ENCODE measurements at places on chromosomes 6 and 20. TPM values are rescaled to one million over a fixed set of nuclear protein-coding genes. Genes with fewer than 3 reads are reported as not detected.

The TNFRSF6B gene
- not detected for total RNA-seq

The GSTA1 gene
- total RNA-seq: not detected

The TBC1D32 gene
- 11.0 TPM for total RNA-seq

The RAB23 gene
- total RNA-seq: 3.5 TPM

The ABT1 gene
- total RNA-seq: 27.2 TPM

The CYP24A1 gene
- not detected for total RNA-seq

The DDO gene
- not detected for total RNA-seq

The PCED1A gene
- 23.4 TPM for total RNA-seq

The POM121L2 gene
- not detected for total RNA-seq

The SOX4 gene
- 4.5 TPM for total RNA-seq

The CRYBG1 gene
- 29.8 TPM for total RNA-seq

The PBOV1 gene
- total RNA-seq: not detected

The VNN1 gene
- not detected for total RNA-seq

The C6orf118 gene
- total RNA-seq: not detected

The DOK5 gene
- 0.27 TPM for total RNA-seq

The HLA-B gene
- total RNA-seq: 4,049 TPM

The ABHD16B gene
- not detected for total RNA-seq

The PLCB4 gene
- total RNA-seq: not detected

The PHACTR3 gene
- not detected for total RNA-seq

The RBPJL gene
- total RNA-seq: not detected

The COL12A1 gene
- not detected for total RNA-seq

The PRDM13 gene
- not detected for total RNA-seq

The MCCD1 gene
- total RNA-seq: not detected

The CFB gene
- not detected for total RNA-seq

All from T-helper 2 cell treated with Interferon-gamma antibody and Interleukin-4, amounts not matched to agents 100 ng/mL and 5 ng/mL, for 36 hours (primary cell).